ENCODE measurements at places on chromosomes 11 and 22.
A peak's percentile ranks its signal among the peaks of the same experiment; 100 is the strongest.

GRCh38 chr11:32962016-32962415 is 53.7 kb upstream of the DEPDC7 start:
- no peak for DNase-seq
- H3K4me1 ChIP-seq: no peaks in the 10 kb centered on the region

- H3K27ac ChIP-seq: peak overlapping the region; percentile 42
- H3K4me3 ChIP-seq: no peak overlapping the region
- H3K4me1 ChIP-seq: peaks cover 5% of the 10 kb centered on the region
- peaks cover 20% of the 10 kb centered on the region for H3K27me3 ChIP-seq
- H3K36me3 ChIP-seq: peaks cover 18% of the 10 kb centered on the region
Measured at GRCh38 chr11:72832301-72833082, 18.3 kb downstream of the ATG16L2 start.

- no peaks in the 10 kb centered on the region for H3K36me3 ChIP-seq
- no peak overlapping the region for H3K4me3 ChIP-seq
- no peak overlapping the region for H3K27ac ChIP-seq
- H3K4me1 ChIP-seq: peaks cover 16% of the 10 kb centered on the region
- H3K27me3 ChIP-seq: no peaks in the 10 kb centered on the region
- no peak for DNase-seq
Measured at GRCh38 chr11:132886335-132886734, 646.0 kb downstream of the OPCML start.

GRCh38 chr11:116791002-116791812 is 472 bp downstream of the APOA5 start:
- DNase-seq: peak; percentile 93
- H3K27me3 ChIP-seq: peaks cover 8% of the 10 kb centered on the region
- H3K4me3 ChIP-seq: no peak overlapping the region
- peaks cover 11% of the 10 kb centered on the region for H3K4me1 ChIP-seq
- H3K36me3 ChIP-seq: no peaks in the 10 kb centered on the region
- no peak overlapping the region for H3K27ac ChIP-seq

DNA sequence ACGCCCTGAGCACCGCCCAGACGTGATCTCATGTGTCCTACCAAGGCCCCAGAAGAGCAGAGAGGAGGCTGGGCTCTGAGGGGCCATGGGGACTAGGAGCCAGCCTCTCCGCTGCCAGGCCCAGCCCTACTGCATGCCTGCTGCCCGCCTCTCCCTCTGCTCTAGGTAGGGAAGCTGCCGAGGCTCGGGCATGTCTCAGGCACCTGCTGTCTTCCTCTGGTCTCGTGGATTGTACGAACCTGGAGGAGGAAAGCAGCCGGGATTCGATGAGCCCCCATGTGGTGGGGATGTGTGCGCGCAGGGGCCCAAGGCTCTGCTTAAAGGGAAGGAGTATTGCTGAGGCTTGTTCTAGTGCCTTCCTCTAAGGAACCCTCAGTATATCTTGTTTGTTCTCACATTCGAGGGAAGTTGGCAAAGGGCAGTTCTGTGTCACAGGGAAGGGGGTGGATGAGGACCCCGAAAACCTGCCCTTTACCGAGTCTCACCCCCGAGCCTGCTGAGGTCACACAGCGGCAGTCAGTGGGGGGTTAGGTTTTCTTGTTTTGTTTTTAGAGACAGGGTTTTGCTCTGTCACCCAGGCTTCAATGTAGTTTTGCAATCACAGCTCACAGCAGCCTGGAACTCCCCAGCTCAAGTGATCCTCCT is 21.2 kb downstream of the DAGLA start:
- peaks cover 6% of the 10 kb centered on the region for H3K27me3 ChIP-seq
- H3K4me1 ChIP-seq: peaks cover 6% of the 10 kb centered on the region
- H3K4me3 ChIP-seq: no peak overlapping the region
- H3K36me3 ChIP-seq: no peaks in the 10 kb centered on the region

GRCh38 chr11:1934335-1935155 is 12.6 kb upstream of the MRPL23 start:
- no peaks in the 10 kb centered on the region for H3K4me1 ChIP-seq
- H3K36me3 ChIP-seq: no peaks in the 10 kb centered on the region
- H3K27ac ChIP-seq: no peak overlapping the region
- H3K4me3 ChIP-seq: no peak overlapping the region
- DNase-seq: no peak

DNA sequence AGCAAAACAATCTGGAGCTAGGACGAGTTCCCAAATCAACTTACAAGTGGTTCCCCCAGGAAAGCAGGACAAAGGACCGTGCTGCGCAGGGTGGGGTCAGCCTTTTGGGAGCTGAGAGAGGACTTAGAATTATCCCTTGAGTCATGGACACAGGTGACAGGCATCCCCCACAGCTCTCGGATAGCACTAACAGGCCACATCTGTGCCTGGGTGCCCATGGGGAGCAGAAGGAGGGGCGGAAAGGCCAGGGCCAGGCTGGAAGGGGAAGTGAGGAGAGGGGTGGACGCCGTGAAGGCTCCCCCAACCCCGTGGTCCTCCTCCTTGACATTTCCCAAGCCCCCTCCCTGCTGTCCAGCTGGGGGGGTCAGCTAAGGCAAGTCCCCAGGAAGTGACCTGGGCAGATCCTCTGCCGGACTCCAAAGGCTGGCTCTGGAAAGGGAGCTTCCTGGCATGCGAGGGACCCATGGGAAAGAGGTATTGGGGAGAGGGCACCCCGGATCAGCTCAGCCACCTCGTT is 31.6 kb upstream of the A4GALT start:
- H3K36me3 ChIP-seq: no peaks in the 10 kb centered on the region
- H3K27me3 ChIP-seq: no peaks in the 10 kb centered on the region
- H3K4me3 ChIP-seq: no peak overlapping the region

DNA sequence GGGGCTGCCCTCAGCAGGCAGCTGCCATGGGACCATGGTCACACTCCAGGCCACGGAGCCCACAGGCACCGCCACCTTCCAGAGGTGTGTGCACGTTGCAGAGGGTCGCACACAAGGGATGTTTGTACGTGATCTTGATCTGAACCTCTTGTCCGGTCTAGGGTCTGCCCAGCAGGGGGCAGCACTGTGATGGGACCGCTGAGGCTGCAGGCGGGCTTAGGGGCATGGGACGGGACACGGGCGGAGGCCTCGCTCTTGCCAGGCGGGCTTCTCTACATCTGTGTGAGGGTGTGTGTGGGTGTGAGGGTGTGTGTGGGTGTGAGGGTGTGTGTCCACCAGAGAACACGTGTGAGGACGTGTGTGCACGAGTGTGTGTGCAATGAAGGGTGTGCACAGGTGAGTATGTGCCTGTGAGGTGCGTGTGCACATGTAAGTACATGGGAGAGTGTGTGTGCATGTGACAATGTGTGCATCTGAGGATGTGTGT is 52.4 kb downstream of the CACNA1I start:
- peaks cover 3% of the 10 kb centered on the region for H3K4me1 ChIP-seq
- DNase-seq: peak; percentile 82
- H3K36me3 ChIP-seq: peaks cover 2% of the 10 kb centered on the region
- peaks cover 8% of the 10 kb centered on the region for H3K27me3 ChIP-seq

DNA sequence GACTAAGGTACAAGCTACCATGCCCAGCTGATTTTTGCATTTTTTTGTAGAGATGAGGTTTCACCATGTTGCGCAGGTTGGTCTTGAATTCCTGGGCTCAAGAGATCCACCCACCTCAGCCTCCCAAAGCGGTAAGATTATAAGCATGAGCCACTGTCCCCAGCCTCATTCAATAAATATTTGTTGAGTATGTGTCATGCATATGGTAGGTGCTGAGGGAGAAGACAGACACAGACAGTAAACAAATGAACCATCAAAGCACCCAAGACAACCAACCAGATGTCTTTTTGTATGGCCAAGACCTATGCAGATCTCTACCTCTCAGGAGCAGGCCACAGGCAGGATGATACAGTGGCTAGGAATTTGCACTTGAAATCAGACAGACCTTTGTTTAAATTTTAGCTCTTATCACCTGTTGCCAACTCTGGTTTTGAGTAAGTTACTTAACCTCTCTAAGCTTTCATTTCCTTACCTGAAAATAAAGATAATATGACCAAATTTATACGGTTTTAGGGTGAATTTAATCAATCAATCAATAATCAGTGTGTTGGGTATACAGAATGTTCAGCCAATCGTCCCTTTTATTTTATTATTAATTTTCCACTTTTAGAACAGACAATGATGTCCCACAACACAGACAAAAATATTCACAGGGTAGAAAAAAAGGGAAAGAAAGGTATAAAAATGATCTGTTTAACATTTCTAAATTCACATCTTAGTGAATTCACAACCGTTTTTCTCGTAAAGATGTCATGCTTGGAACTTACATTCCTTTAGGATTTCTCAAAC is 128.2 kb downstream of the SGSM3 start:
- no peak for DNase-seq
- H3K36me3 ChIP-seq: peaks cover 10% of the 10 kb centered on the region
- peaks cover 14% of the 10 kb centered on the region for H3K4me1 ChIP-seq
- H3K27ac ChIP-seq: no peak overlapping the region
- peaks cover 2% of the 10 kb centered on the region for H3K27me3 ChIP-seq
- H3K4me3 ChIP-seq: no peak overlapping the region

- peaks cover 24% of the 10 kb centered on the region for H3K4me1 ChIP-seq
- H3K4me3 ChIP-seq: no peak overlapping the region
Measured at GRCh38 chr22:37182949-37183245, 5.2 kb downstream of the C1QTNF6 start.

DNA sequence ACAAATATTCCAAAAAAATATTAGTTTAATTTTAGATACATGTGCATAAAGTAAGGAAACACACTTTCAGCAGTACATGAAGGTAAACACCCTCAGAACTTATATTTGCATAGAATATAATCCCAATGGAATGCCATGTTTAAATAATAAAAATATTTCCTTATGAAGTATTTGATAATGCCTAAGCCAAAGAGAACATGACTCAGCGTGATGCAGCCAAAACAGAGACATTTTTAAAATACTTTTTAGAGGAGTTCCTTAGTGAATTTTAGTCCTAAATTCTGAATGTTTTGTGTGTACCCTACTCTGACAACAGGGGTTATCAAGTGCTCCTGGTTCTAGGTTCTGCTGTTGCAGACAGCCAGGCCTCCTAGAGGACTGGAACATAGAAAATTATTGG is 39.1 kb upstream of the POU2AF2 start:
- no peaks in the 10 kb centered on the region for H3K4me1 ChIP-seq
- no peak overlapping the region for H3K4me3 ChIP-seq
- H3K36me3 ChIP-seq: no peaks in the 10 kb centered on the region
- H3K27me3 ChIP-seq: no peaks in the 10 kb centered on the region
- DNase-seq: no peak

- peaks cover 5% of the 10 kb centered on the region for H3K27me3 ChIP-seq
- no peak overlapping the region for H3K27ac ChIP-seq
- no peaks in the 10 kb centered on the region for H3K4me1 ChIP-seq
- no peaks in the 10 kb centered on the region for H3K36me3 ChIP-seq
Measured at GRCh38 chr11:78149646-78150045, 10.2 kb upstream of the ALG8 start.

GRCh38 chr11:12288212-12288930 is 89.0 kb upstream of the PARVA start:
- no peaks in the 10 kb centered on the region for H3K36me3 ChIP-seq
- peaks cover 11% of the 10 kb centered on the region for H3K4me1 ChIP-seq
- peak; percentile 92 for DNase-seq
- peaks cover 7% of the 10 kb centered on the region for H3K27me3 ChIP-seq
- H3K4me3 ChIP-seq: no peak overlapping the region

DNA sequence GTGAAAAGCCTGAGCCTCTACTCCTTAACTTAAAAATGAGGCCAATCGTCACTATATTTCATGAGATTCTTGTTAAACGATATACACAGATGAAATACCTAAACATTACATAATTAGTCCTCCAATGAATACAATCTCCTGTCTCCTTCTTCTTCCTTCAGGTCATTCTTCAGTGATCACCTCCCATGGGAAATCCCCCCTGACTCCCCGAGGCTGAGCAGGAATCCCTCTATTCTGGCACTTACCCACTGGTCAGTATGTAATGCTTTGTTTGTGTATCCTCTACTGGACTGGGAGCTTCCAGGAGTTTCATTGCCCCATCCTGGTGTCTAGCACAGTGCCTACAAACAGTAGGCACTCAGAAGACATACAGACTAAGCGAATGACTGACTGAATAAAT is 52.3 kb downstream of the RAB38 start:
- H3K4me1 ChIP-seq: no peaks in the 10 kb centered on the region
- H3K27me3 ChIP-seq: no peaks in the 10 kb centered on the region

GRCh38 chr11:9639099-9639498 is 24.8 kb upstream of the SWAP70 start:
- H3K27ac ChIP-seq: peak overlapping the region; percentile 58
- H3K4me1 ChIP-seq: peaks cover 21% of the 10 kb centered on the region
- no peaks in the 10 kb centered on the region for H3K36me3 ChIP-seq
- DNase-seq: no peak
- H3K4me3 ChIP-seq: no peak overlapping the region
- peaks cover 10% of the 10 kb centered on the region for H3K27me3 ChIP-seq

- H3K27me3 ChIP-seq: peaks cover 9% of the 10 kb centered on the region
- peaks cover 52% of the 10 kb centered on the region for H3K4me1 ChIP-seq
- DNase-seq: peak; percentile 56
- H3K27ac ChIP-seq: peak within 1 kb of the TSS; percentile 93
- H3K36me3 ChIP-seq: peaks cover 5% of the 10 kb centered on the region
- peak within 1 kb of the TSS; percentile 88 for H3K4me3 ChIP-seq
Measured at GRCh38 chr11:6320411-6321155, at the start of gene CAVIN3. Gene CAVIN3 (minus strand): TSS chr11:6320501. CDS start chr11:6320476, 25 bp downstream.
